ENCODE measurements at places on chromosomes 6 and 20. TPM values are rescaled to one million over a fixed set of nuclear protein-coding genes. Genes with fewer than 3 reads are reported as not detected.
A peak's percentile ranks its signal among the peaks of the same experiment; 100 is the strongest.

DNA sequence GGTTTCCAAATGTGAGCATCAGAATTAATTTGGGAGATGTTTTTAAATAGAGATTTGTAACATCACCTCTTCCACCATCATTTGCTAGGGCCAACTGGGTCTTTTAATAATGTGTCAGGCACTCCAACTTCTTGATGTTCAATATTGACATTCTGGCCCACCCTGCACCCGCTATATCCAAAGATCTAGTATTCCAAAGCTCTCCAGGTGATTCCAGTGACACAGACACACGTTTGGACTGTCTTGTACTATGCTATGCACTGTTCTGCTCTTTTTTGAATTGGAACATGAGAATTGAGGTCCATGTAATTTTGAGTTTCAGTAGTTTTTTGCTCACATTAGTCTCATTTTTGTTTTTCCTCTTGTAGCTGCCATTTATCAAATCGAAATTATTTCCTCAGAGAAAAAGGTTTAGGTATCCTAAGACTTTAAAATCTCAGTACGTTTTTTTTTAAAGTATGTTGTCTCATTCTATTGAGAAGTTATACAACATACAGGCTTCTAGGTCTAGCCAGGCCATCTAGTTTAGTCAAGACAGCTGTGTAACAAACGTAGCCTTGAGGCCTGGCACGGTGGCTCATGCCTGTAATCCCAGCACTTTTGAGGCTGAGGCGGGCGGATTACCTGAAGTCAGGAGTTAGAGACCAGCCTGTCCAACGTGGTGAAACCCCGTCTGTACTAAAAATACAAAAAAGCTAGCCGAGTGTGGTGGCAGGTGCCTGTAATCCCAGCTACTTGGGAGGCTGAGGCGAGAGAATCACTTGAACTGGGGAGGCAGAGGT, 3.1 kb downstream of the BICRAL start:
- H3K27ac ChIP-seq: peak overlapping the region; percentile 99
- H3K4me3 ChIP-seq: peak overlapping the region; percentile 95
- no peak for DNase-seq

DNA sequence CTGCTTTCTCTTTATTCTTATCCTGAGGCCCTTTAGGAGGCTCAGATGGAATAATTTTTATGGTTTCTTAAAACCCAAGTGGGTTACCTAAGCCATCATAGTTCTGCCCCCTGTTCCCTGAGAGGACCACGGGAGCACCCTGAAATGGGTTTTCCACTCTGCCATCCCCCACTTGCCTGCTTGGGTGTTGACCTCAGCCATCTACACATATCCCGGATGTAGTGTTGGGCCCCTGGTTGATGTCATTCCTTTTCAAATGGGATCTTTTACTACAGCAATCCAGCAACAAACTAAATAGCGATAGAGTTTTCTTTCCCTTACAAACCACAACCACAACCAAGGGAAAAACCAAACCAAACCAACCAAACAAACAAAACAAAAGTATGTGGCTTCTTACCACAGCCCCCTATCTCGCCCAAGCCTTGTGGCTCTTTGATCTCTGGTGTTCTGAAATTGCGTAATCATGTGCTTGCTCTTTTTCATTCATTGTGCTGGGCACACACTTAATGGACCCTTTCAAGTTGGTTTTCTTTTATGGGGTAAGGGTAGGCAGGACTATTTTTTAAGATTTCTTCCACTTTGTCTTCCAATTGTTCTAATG, 154.9 kb downstream of the ESR1 start:
- no peak overlapping the region for H3K4me3 ChIP-seq
- DNase-seq: no peak
- H3K27me3 ChIP-seq: peaks cover 5% of the 10 kb centered on the region
- no peak overlapping the region for H3K27ac ChIP-seq
- peaks cover 4% of the 10 kb centered on the region for H3K36me3 ChIP-seq

DNA sequence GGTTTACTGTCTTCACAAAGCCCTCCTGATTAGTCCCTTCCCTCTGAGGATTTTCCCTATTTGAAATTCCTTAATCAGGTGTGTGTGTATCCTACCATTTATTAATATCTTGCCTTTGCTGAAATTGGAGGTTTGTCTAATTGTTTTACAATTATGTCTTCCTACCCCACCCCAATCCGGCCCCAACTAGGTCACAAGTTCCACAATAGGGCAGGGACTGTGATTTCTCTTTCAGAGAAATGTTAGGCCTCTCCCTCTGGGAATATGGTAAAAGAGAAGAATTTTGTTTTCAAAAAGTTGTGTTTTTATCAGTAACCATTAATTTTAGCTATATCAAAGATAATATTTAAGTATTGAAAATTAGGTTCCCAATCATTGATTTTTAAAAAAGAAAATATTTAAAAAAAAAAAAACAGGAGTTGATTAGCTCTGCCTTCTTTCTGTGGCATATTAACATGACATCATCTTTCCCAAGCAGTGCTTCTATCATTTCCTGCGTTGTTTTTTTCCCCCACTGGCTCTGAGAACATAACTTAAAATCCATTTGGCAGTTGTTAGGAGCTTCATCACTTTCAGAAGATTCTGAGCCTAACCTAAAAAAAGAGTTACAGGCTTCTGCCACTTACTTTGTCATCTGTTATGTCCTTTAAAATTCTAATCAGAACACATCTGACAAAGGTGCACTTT, 36.1 kb downstream of the BLOC1S5 start:
- peaks cover 8% of the 10 kb centered on the region for H3K36me3 ChIP-seq
- H3K27me3 ChIP-seq: peaks cover 2% of the 10 kb centered on the region
- H3K4me1 ChIP-seq: peaks cover 19% of the 10 kb centered on the region
- DNase-seq: no peak
- H3K27ac ChIP-seq: no peak overlapping the region

GRCh38 chr6:68473433-68474210, 161.5 kb upstream of the ADGRB3 start:
- H3K4me3 ChIP-seq: no peak overlapping the region
- H3K36me3 ChIP-seq: no peaks in the 10 kb centered on the region
- no peak overlapping the region for H3K27ac ChIP-seq
- H3K27me3 ChIP-seq: no peaks in the 10 kb centered on the region
- no peak for DNase-seq

DNA sequence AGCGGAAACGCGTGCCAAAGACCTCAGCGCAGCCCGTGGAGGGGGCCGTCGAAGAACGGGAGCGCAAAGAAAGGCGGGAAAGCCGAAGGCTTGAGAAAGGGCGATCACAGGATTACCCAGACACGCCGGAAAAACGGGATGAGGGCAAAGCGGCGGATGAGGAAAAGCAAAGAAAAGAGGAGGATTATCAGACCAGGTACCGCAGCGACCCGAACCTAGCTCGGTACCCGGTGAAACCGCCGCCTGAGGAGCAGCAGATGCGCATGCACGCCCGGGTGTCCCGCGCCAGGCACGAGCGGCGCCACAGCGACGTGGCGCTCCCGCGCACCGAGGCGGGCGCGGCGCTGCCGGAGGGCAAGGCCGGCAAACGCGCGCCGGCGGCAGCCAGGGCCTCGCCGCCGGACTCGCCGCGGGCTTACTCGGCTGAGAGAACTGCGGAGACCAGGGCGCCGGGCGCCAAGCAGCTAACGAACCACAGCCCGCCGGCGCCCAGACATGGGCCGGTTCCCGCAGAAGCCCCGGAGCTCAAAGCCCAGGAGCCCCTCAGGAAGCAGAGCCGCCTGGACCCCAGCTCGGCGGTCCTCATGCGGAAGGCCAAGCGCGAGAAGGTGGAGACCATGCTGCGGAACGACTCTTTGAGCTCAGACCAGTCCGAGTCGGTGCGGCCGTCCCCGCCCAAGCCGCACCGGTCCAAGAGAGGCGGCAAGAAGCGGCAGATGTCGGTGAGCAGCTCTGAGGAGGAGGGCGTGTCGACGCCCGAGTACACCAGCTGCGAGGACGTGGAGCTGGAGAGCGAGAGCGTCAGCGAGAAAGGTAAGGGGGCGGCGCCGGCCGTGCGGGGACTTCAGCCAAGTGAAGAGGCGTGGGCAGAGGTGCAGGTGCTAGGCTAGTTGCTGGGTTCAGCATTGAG, 296.2 kb downstream of the RIMS1 start:
- DNase-seq: peak; percentile 60
- no peak overlapping the region for H3K27ac ChIP-seq
- peaks cover 8% of the 10 kb centered on the region for H3K27me3 ChIP-seq
- H3K4me3 ChIP-seq: peak overlapping the region; percentile 98
- peaks cover 2% of the 10 kb centered on the region for H3K4me1 ChIP-seq

GRCh38 chr6:2179950-2180349, 65.5 kb downstream of the GMDS start:
- no peaks in the 10 kb centered on the region for H3K36me3 ChIP-seq
- no peak for DNase-seq
- no peaks in the 10 kb centered on the region for H3K27me3 ChIP-seq
- H3K4me1 ChIP-seq: peaks cover 15% of the 10 kb centered on the region
- no peak overlapping the region for H3K27ac ChIP-seq

GRCh38 chr20:47115694-47116093, 221.1 kb downstream of the EYA2 start:
- no peak for DNase-seq
- no peak overlapping the region for H3K4me3 ChIP-seq
- H3K36me3 ChIP-seq: peaks cover 14% of the 10 kb centered on the region
- H3K27ac ChIP-seq: no peak overlapping the region
- peaks cover 2% of the 10 kb centered on the region for H3K27me3 ChIP-seq

DNA sequence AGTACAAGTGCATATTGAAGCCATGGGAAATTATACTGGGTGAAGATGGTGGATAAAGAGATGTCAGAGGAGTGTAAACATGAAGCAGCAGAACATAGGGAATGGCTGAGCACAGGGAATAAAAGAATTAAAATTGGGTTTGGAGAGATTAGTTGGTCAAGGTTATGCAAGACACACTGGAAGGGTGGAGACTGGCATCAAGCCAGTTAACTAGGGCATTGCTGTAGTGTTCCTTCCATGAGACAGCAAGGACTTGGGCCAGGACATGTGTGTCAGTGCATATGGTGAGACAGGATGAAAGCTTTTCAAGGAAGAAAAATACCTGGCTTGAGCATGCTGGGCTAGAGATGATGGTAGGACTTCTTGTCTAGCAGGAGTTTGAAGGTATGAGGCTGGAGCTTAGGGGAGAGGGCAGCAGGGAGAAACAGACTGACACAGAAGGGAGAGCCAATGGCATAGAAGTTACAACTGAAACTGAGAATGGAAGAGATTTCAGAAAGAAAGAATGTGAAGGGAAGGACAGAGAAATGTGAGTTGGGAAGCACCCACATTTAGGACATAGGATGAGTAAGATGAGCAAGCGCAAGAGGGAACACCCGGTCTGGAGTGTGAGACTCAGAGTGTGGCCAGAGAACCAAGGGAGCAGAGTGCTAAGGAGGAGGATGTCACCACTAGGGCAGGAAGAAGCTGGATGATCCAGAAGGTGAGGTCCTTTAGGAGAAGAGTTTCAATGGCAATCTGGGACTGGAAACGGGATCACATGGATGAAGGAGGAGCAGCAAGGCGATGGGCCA, 14.5 kb upstream of the TMEM170B start:
- H3K4me3 ChIP-seq: no peak overlapping the region
- DNase-seq: no peak
- H3K4me1 ChIP-seq: no peaks in the 10 kb centered on the region

DNA sequence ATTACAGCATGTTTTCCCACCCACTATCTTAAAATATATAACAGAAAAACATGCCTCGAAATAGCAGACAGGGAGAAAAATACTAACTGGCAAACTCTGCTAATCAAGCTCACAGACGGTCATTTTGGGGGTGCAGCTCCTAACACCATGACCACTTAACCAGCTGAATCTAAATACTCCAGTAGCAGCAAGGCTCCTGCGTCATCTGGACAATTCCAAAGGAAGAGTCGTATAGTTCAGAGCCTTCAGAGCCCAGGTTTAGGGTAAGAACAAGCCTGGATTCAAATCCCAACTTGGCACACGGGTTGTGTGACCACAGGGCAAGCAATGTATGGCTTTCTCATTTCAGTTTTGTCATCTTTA, 81.3 kb upstream of the COL21A1 start:
- no peak overlapping the region for H3K27ac ChIP-seq
- no peaks in the 10 kb centered on the region for H3K4me1 ChIP-seq
- no peak overlapping the region for H3K4me3 ChIP-seq

DNA sequence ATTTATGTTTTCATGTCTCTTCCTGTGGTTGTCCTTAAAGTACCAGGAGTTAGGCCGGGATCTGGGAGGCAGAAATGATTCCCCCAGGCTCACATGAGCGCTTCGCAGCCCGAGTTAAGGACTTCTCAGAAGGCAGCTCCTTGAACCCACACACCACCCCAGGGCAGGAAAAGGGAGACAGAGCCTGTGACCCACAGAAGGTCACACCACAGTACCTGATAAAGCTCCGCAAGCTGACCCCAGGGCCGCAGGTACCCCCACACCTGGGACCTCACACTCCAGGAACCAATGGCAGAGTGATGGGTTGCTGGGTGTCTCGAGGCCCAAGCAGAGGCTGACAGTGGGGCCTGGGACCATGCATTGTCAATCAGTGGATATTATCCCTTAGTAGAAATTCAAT, 207.6 kb downstream of the CDH4 start:
- no peak for DNase-seq
- H3K27me3 ChIP-seq: peaks cover 2% of the 10 kb centered on the region
- H3K27ac ChIP-seq: no peak overlapping the region
- peaks cover 18% of the 10 kb centered on the region for H3K36me3 ChIP-seq

The AP5S1 gene
- 8.1 TPM for total RNA-seq

DNA sequence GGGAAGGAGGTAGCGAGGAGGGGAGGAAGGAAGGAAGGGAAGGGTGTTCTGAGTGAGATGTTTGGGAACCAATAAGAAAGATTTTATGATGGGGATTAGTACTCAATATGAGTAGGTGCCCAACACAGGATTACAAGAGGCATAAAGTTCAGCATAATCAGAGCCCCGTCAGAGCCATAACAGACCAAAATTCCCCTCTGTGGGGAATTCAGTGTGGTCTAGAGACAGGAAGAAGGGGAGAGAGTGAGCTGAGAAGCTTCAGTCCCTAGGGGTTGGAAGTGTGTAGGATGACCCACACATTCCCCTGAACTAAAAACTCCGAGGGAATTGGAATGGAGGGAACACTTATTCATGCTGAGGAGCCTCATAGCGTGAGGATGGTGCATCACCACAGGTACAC, 160.3 kb upstream of the SASH1 start:
- no peaks in the 10 kb centered on the region for H3K4me1 ChIP-seq
- H3K27ac ChIP-seq: no peak overlapping the region
- DNase-seq: no peak

GRCh38 chr6:40387127-40387870, 199.9 kb downstream of the LRFN2 start:
- no peak for DNase-seq
- H3K36me3 ChIP-seq: no peaks in the 10 kb centered on the region
- peaks cover 9% of the 10 kb centered on the region for H3K27me3 ChIP-seq
- no peak overlapping the region for H3K4me3 ChIP-seq
- no peak overlapping the region for H3K27ac ChIP-seq
- no peaks in the 10 kb centered on the region for H3K4me1 ChIP-seq

DNA sequence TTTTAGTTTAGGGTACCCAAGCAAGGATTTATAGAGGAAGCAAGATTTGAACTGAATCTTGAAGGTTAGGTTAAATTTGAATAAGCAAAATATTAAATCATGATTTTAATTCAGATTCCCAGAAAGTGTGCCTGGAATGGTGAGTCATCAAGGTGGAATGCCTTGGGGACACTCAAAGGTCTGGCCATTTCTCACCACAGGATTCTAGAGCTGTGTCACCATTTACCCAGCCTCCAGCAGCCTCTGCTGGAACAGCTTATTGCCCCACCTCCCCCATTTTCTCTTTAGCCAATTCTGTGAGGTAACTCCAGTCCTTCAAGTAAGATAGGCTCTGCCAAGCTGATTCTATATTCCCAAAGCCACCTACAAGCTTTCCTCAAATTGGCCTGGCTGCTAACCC, 181.4 kb downstream of the SIM1 start:
- H3K4me3 ChIP-seq: no peak overlapping the region
- no peaks in the 10 kb centered on the region for H3K27me3 ChIP-seq
- peaks cover 26% of the 10 kb centered on the region for H3K4me1 ChIP-seq
- H3K27ac ChIP-seq: no peak overlapping the region
- DNase-seq: no peak

Data from glutamatergic neuron (in vitro differentiated cells).